NCI-H2107 (cell line): ENCODE measurements at places on chromosomes 4 and X.

DNA sequence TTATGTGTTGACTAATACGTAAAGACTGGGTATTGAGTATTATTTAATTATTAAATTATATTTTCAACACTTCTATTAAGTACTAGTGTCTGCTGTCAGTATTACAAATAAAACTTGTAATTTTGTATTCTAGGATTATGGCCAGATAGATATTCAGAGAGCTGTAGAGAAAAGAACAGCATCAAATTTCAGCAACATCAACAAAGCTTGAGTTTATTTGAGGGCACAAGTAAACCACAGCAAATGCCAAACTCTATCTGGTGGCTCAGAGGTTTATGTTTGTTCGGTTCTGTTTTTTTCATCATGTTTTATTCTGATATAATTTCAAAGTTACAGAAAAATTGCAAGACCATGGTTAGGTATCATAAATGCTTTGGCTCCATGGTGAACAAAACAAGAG lies 1530.5 kb downstream of the PCDH18 start:
- DNase-seq, result no peak

DNA sequence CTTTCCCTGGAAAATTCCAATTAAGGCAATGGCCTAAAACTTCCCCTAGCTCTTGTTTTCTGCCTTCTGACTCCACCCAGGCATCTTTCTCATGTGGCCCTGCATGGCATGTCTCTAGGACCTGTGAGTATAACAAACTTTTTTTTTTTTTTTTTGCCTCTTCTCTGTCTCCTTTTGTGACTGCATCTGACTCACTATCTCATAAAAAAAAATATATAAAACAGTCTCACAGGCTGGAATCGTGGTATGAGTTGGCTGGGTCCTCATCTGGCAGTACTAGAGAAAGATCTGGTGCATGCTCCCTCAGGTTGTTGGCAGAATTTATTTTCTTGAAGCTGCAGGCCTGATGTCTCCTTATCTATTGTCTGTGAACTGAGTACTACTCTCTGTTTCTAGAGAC lies 313.9 kb downstream of the TECRL start:
- no peak for DNase-seq

GRCh38 chr4:143514169-143514495 lies 630 bp downstream of the SMARCA5 start:
- DNase-seq, result no peak

GRCh38 chr4:41455206-41455605 lies 82.8 kb upstream of the LIMCH1 start:
- no peak for DNase-seq

GRCh38 chr4:121176082-121176934 lies 12.2 kb upstream of the TNIP3 start:
- DNase-seq, result no peak

- no peak for DNase-seq
These were observed 440.2 kb downstream of the PRR32 start for GRCh38 chrX:127259742-127260141.
